ENCODE measurements at places on chromosomes 1 and 21.

- no peak for DNase-seq
Measured at GRCh38 chr21:21231913-21232312, 233.7 kb downstream of the NCAM2 start.

- DNase-seq, result no peak
Measured at GRCh38 chr1:17640975-17641374, 101.5 kb downstream of the ARHGEF10L start.

GRCh38 chr1:31768939-31769704, 5.0 kb upstream of the ADGRB2 start:
- DNase-seq, result no peak

DNA sequence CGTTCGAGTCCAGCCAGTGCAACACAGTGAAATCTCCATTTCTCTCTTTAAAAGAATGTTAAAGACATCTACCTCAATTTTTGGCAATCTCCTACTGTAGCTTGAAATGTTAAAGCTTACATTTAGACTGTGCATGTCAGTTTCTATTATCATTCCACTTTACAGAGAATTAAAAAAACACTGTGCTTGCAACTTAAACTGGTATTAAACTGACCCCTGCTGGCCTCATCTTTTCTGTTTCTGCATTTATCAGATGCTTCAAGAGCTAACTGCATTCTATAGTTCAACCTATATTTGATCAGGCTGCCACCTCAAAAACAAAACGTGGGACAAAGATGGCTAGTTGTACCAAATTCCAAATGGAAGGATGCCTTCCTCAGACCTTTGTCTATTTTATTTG, 226.5 kb downstream of the SMYD3 start:
- DNase-seq, result no peak

DNA sequence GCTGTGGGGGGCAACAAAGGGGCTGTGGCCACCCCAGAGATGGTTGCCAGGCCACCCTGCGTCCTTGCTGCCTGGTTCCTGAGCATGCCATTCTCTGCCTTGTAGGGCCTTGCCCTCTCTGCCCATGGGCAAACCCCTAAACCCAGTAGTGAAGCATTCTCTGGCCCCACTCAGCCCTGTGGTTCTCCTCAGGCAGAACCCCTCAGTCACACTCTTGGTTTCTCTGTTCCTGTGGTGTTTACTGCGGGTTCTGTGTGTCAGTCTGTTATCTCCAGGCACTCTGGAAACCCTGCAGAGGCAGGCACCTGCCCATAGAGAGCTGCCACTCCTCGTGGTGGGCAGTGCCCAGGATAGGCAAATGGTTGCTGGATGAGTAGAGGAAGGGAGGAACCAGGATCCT, 41.1 kb upstream of the IL19 start:
- DNase-seq, result no peak

GRCh38 chr1:95893921-95894320, 659.9 kb downstream of the RWDD3 start:
- DNase-seq, result no peak

- DNase-seq, result no peak
Measured at GRCh38 chr1:145990249-145990855, 6.0 kb downstream of the TXNIP start.

DNA sequence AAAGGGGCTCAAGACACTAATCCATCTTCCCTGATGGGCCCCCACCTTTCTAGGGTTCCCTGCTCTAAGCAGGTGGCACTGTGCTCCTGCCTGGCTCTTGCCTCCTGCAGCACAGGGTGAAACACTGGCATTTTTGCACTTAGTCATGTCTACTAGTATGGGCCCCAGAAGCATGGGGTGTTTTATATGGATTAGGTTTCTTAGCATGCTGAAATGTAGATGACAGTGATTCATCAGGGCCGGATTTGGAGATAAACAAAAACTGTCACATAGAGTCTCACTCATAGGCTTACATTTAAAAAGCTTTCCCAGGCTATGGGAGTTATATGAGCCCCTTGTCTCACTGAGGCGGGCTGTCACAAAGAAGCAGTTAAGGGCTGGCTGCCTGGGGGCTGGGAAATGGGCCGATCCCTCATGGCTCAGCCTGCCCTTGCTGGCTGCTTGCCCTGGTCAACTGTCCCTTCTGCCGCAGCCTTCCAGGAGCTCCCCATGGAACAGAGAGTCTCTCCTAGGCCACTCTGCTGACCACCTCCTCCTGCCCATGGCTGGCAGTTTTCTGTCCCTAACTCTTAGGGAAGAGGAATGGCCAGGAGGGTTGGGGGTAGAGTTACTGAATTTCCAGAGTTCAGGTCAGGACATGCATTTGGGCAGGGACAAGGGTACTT, 6.5 kb downstream of the GALNT2 start:
- DNase-seq, result no peak

GRCh38 chr1:15412175-15412800, 2.6 kb downstream of the EFHD2 start:
- no peak for DNase-seq

DNA sequence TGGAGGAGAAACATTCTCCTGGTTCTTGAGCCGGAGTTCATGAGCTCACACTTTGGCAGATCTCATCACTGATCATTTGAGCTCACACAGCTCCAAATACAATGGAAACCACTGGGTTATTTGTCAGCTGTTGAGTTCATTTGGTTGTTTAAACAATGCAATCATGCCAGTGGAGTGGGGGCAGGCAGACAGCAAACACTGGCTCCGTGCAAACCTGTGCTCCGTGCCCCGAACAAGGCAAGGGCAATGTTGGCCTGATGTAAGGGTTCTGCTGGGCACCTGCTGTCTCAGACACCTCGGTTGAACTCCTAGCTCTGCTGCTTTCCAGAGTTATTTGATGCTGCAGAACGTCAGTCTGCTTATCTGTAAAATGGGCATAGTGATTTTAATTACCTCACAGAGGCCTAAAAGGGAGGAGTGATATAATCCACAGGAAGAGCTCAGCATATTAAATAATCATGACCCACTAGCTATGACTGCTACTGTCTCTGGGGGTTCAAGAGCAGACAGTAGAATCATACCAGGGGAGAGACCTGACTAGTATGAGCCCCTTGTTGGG, 20.0 kb upstream of the CLIC6 start:
- DNase-seq, result no peak

- DNase-seq, result no peak
Measured at GRCh38 chr1:67300561-67300960, 7.1 kb upstream of the IL12RB2 start.

- DNase-seq, result no peak
Measured at GRCh38 chr1:191536791-191537429, 621.4 kb upstream of the RGS18 start.

DNA sequence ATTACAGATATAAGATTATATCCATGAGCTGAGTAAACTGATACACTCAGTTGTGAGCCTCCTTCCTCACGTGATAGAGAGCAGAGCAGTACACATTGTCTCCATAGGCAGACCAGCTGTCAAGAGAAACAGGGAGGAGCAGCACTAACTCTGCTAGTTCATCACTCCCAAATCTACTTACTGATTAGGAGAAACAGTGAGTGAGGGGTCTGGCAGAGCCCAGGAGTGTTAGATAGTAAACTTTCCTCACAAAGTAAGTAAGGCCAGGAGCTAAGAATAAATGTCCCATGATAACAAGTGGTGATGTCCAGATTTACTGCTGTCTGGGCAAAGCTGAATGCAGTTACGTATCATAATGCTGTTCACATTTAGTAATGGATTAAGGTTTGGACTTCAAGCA, 168.6 kb upstream of the KCNK2 start:
- DNase-seq, result no peak
